ENCODE measurements at places on chromosomes 6 and 20. TPM values are rescaled to one million over a fixed set of nuclear protein-coding genes. Genes with fewer than 3 reads are reported as not detected.

Gene SLC17A9
- 1.7 TPM for polyA plus RNA-seq

Gene TLDC2
- 4.2 TPM for polyA plus RNA-seq

Gene C6orf120
- 42.1 TPM for polyA plus RNA-seq

Gene PRRC2A
- 184 TPM for polyA plus RNA-seq

Gene HFE
- polyA plus RNA-seq = 9.4 TPM

Gene HLA-DQB1
- 8.4 TPM for polyA plus RNA-seq

Gene TRIM15
- 0.08 TPM for polyA plus RNA-seq

Gene BPIFB2
- polyA plus RNA-seq = not detected

Gene HUS1B
- polyA plus RNA-seq = not detected

Gene MYH7B
- polyA plus RNA-seq = 1.6 TPM

GRCh38 chr6:90859612-90860011 lies 272.7 kb upstream of the MAP3K7 start:
- DNase-seq = no peak

DNA sequence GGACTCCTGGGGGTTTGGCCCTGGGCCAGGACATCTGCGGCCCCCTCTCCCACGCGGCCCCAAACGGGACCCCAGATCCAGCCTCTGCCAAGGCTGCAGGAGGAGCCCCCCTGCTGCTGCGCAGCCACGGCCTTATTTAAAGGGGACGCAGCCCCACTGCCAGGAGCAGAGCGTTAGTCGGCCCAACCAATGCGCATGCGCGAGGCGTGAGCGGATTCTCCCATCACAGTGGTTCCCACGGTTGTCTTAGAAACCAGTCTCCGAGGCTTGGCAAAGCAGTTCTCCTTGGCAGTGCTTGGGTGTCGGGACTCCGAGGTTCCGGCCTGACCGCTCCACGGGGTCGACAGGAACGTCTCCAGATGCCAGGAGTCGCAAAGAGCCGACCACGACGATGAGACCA lies 288.3 kb upstream of the ZNF337 start:
- no peak for DNase-seq

GRCh38 chr20:9200620-9201019 lies 131.7 kb downstream of the PLCB4 start:
- DNase-seq = no peak

GRCh38 chr6:162363757-162364156 lies 363.8 kb downstream of the PRKN start:
- no peak for DNase-seq

DNA sequence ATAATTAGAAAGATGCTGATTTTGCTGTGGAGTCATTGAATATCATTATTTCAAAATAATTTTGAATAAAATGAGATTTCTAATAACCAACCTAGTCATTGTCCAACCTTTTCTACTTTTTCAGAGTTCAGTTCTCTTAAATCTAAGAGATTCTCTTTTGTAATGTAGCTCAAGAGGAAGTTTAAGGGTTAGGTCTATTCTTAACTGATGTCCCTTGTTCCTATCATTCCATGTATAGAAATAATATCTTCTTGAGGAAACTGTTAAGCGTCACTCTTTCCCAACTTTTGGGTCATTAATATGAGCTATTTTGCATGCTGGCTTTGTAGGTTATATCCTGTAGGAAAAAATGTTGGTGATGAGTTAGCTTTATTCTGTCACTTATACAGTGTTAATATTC lies 27.0 kb downstream of the RNF144B start:
- no peak for DNase-seq

- DNase-seq = no peak
These were observed 18.6 kb upstream of the HBS1L start for GRCh38 chr6:135073217-135073616.

GRCh38 chr20:16626849-16627248 lies 53.6 kb upstream of the KIF16B start:
- no peak for DNase-seq

DNA sequence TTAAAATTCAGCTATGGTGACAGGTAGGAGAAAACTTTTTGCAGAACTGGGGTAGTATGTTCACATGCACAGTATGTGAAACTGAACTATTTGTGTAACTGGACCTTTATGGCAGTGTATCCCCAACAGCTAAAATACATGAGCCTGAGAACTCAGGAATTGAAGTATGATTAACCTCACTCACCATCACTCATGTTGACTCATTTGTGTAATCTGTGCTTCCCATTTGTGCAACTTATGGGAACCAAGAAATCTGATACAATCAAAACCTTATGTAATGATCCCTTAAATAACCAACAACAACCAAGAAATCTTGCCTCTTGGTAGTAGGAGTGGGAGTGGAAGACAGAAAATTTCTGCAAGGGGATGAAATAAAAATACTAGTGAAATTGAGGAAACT lies 674.9 kb downstream of the HDGFL1 start:
- no peak for DNase-seq

DNA sequence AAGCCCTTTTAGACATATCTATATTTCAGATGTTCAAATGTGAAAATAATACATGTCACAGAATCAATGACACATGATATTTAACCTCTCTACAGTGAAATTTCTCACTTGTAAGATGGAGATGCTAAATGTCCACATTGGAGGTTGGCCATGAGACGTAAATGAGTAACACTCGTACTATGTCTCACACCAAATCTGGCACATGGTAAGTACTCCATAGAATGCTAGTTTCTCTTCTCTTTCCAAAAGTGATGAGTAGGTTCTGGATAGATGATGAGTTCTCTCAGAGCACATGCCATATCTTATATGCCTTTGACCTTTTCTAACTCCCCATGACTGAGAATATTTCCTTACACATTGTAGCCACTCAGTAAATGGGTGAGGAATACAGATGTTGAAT lies 17.7 kb downstream of the GFOD1 start:
- no peak for DNase-seq

DNA sequence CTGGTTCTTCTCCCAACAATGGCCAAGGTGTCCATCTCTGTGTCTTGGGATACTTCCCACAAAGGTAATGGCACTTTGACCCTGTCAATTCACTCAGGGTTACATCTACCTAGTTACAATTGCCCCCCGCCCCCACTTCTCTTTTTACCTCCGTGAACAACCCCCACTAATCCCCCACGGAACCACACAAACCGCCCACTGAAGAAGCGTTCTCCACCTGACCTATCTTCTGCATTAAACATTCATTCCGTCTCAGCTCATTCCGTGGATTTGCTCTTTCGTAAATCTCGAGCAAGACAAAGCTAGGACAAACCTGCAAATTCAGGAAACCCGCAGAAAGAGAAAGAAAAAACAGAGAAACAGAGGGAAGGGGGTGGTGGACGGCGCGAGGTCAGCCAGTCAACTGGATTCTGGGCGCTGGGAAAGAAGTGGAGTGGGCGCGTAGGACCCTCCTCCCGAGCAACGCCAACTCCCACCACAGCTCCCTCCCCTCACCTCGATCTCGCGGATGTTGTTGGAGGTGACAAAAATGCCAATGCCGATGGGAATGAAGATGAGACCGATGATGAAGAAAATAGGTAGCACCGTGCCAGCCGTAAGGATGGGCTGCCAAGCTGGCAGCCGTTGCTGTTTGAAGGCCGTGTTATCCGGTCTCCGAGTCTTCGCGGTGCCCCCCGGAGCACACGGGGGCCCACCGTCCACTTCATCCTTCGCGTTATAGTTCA lies 523 bp downstream of the TMEM30A start:
- DNase-seq = peak; percentile 46

GRCh38 chr6:73285674-73286283 lies 22.8 kb upstream of the KHDC1 start:
- DNase-seq = peak; percentile 44

DNA sequence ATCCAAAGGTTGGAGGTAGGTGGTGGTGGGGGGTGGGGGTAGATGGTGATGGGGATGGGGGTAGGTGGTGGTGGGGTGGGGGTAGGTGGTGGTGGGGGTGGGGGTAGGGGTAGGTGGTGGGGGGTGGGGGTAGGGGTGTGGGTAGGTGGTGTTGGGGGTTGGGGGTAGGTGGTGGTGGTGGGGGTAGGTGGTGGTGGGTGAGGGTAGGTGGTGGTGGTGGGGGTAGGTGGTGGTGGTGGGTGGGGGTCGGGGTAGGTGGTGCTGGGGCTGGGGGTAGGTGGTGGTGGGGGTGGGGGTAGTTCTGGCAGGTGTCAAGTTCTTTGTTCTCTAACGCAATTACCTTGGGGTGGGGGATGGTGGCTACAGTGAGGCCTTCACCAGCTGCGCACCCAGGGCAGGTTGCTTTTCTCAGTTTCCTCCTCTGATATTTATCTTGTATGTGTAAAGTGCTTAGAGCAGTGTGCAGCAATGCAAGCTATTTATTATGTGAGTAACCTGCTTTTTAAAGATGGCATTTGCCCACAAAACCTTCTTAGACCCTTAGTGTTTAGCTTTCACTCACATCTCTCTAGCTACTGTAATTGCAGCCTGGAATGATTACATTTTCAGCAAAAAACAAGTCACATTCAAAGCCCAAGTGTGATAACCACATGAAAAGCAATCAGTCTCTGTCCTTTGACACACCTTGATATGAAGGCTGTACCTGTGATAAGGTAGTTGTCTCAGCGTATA lies 8.2 kb upstream of the CCDC167 start:
- no peak for DNase-seq

GRCh38 chr20:20702330-20703245 lies 9.9 kb downstream of the RALGAPA2 start:
- no peak for DNase-seq

GRCh38 chr20:19451923-19452295 lies 239.5 kb downstream of the SLC24A3 start:
- no peak for DNase-seq

- DNase-seq = no peak
These were observed 95.5 kb downstream of the QRSL1 start for GRCh38 chr6:106724848-106725247.

GRCh38 chr6:167979436-167980139 lies 17.9 kb upstream of the KIF25 start:
- DNase-seq = no peak

DNA sequence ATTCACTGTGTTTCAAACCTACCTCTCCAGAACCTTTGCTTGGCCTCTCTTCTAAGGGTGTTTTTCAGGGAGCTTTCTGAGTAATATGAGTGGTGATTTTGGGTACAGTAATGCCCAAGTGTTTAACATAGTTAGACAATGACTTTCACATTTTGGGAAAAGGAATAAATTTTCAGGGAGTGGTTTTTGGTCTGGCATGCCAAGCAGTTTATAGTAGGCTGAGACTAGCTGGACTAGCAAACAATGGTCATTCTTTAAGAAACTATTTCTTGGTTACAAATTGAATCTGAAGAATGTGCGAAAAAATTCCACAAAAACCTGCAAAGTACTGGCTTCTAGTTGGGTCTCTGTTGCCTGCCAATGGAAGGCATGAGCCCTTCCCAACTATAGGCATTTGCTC lies 15.4 kb downstream of the FNDC1 start:
- DNase-seq = no peak

DNA sequence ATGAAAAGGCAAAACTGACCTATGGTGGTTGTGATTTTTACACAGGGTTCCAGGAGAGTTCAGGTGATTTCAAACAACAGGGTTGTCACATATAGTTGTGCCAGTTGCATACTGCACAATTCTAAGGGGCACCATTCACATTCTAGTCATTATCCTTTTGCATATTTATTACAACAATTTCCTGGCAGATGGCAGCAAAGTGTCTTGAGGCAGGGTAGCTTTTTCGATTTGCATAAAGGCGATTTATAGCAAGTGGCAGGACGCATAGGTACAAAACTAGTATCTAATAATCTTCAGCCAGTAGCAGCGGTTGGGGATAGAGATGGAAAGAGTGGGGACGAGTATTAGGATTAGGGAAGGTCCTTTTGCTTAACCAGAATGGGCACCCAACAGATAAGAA lies 46.5 kb upstream of the TRAF3IP2 start:
- DNase-seq = no peak

GRCh38 chr6:42049948-42050296 lies 402 bp upstream of the TAF8 start:
- DNase-seq = no peak

- no peak for DNase-seq
These were observed 99.2 kb upstream of the SYNDIG1 start for GRCh38 chr20:24370249-24370648.

DNA sequence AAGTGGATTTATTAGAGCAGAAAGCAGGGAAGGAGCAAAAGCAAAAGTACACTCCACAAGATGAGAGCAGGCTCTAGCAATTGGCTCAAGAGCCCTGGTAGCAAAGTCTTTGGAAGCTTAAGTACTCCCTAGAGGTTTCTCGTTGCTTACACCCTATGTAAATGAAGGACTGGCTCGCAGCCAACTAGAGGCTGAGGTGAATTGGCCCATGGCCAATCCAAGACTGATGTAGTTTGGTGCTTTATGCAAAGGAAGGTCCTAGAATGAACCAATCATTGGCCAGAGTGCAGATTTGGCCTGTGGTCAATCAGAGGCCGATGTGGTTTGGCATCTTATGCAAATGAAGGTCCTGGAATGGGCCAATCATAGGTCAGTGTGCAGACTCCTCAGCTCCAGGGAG lies 191.3 kb upstream of the ARID1B start:
- DNase-seq = no peak

- DNase-seq = no peak
These were observed 31.8 kb downstream of the MDN1 start for GRCh38 chr6:89787660-89788328.

- DNase-seq = no peak
These were observed 154.3 kb downstream of the CCDC170 start for GRCh38 chr6:151647976-151648639.

DNA sequence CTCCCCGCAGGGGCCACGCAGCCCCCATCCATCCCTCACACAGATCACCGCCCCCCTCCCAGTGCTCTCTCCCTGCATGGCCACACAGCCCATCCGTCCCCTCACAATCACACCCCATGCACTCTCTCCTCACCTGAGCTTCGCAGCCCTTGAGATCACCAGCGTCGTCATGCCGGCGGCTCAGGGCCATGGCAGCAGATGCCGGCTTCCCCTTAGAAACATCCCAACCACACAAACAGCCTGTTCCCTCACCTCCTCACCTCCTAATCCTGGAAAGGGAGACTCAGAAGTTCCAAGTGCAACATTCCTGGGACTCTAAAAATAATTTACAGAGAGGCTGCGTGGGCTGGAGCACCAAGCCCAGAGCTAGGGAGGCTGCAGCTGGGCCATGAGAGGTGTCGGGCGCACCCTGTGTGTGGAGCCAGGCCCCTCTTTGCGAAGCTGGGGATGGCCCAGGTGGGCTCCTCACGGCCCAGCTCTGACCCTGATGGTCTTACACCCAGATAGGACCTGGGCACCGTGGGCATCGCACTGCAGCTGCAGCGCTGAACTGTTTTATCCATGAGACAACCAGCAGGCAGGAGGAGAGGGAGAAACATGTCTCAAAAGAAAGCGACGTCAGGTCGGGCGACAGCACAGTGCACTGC lies 125.3 kb downstream of the DLL1 start:
- DNase-seq = no peak

Data from left kidney (tissue), 8 donors.